Testis (tissue), 5 donors: ENCODE measurements at places on chromosomes 3 and 15. TPM values are rescaled to one million over a fixed set of nuclear protein-coding genes. Genes with fewer than 3 reads are reported as not detected.
A peak's percentile ranks its signal among the peaks of the same experiment; 100 is the strongest.

Gene IL12A
- polyA plus RNA-seq: 0.57 TPM

Gene SCN11A
- polyA plus RNA-seq: 1.8 TPM

Gene ARGFX
- not detected for polyA plus RNA-seq

Gene ITIH1
- 2.9 TPM for polyA plus RNA-seq

Gene SLC51A
- polyA plus RNA-seq: 60.6 TPM

Gene FANCD2OS
- polyA plus RNA-seq: 118 TPM

Gene FBXO40
- polyA plus RNA-seq: 0.61 TPM

Gene SLC12A8
- polyA plus RNA-seq: 10.3 TPM

Gene ZCWPW2
- polyA plus RNA-seq: 9.5 TPM

Gene WDR76
- polyA plus RNA-seq: 9.5 TPM

GRCh38 chr15:99546441-99547100, 19.2 kb upstream of the MEF2A start:
- DNase-seq: no peak
- no peaks in the 10 kb centered on the region for H3K27me3 ChIP-seq
- H3K27ac ChIP-seq: no peak overlapping the region

GRCh38 chr3:129416415-129416814, 12.0 kb downstream of the EFCAB12 start:
- no peak overlapping the region for H3K4me3 ChIP-seq
- H3K4me1 ChIP-seq: no peaks in the 10 kb centered on the region
- no peak for DNase-seq
- H3K27me3 ChIP-seq: no peaks in the 10 kb centered on the region
- no peak overlapping the region for H3K27ac ChIP-seq

- no peak overlapping the region for H3K4me3 ChIP-seq
- no peaks in the 10 kb centered on the region for H3K27me3 ChIP-seq
- H3K4me1 ChIP-seq: peaks cover 7% of the 10 kb centered on the region
- no peak overlapping the region for H3K27ac ChIP-seq
Observed at GRCh38 chr3:128482666-128483656, 10.0 kb downstream of the GATA2 start.

- no peak overlapping the region for H3K27ac ChIP-seq
- H3K4me3 ChIP-seq: no peak overlapping the region
- DNase-seq: no peak
- H3K36me3 ChIP-seq: no peaks in the 10 kb centered on the region
Observed at GRCh38 chr3:161420746-161421145, 49.4 kb upstream of the SPTSSB start.

GRCh38 chr15:41028853-41029252, 75.6 kb downstream of the CHAC1 start:
- DNase-seq: no peak
- H3K4me3 ChIP-seq: no peak overlapping the region
- H3K27me3 ChIP-seq: no peaks in the 10 kb centered on the region
- H3K27ac ChIP-seq: no peak overlapping the region
- no peaks in the 10 kb centered on the region for H3K36me3 ChIP-seq

- H3K27me3 ChIP-seq: no peaks in the 10 kb centered on the region
- no peaks in the 10 kb centered on the region for H3K36me3 ChIP-seq
- no peak overlapping the region for H3K4me3 ChIP-seq
- DNase-seq: peak; percentile 67
Observed at GRCh38 chr3:149010504-149010951, 19.2 kb downstream of the GYG1 start.

- no peaks in the 10 kb centered on the region for H3K36me3 ChIP-seq
- H3K27ac ChIP-seq: no peak overlapping the region
- H3K27me3 ChIP-seq: no peaks in the 10 kb centered on the region
Observed at GRCh38 chr3:15656342-15656741, 54.8 kb downstream of the BTD start.

GRCh38 chr3:74592359-74592758, 22.1 kb downstream of the CNTN3 start:
- no peaks in the 10 kb centered on the region for H3K4me1 ChIP-seq
- no peaks in the 10 kb centered on the region for H3K36me3 ChIP-seq
- H3K27ac ChIP-seq: no peak overlapping the region
- no peak overlapping the region for H3K4me3 ChIP-seq
- H3K27me3 ChIP-seq: no peaks in the 10 kb centered on the region

- no peak overlapping the region for H3K4me3 ChIP-seq
- no peak overlapping the region for H3K27ac ChIP-seq
- no peaks in the 10 kb centered on the region for H3K36me3 ChIP-seq
Observed at GRCh38 chr15:28021281-28022039, 77.7 kb downstream of the OCA2 start.

GRCh38 chr15:90104551-90104950, 2.3 kb upstream of the IDH2 start:
- no peak overlapping the region for H3K27ac ChIP-seq
- H3K4me3 ChIP-seq: no peak overlapping the region
- no peaks in the 10 kb centered on the region for H3K27me3 ChIP-seq
- no peaks in the 10 kb centered on the region for H3K36me3 ChIP-seq
- no peak for DNase-seq
- H3K4me1 ChIP-seq: peaks cover 18% of the 10 kb centered on the region

- no peaks in the 10 kb centered on the region for H3K4me1 ChIP-seq
- no peaks in the 10 kb centered on the region for H3K27me3 ChIP-seq
- H3K4me3 ChIP-seq: no peak overlapping the region
- no peaks in the 10 kb centered on the region for H3K36me3 ChIP-seq
Observed at GRCh38 chr3:191790934-191791333, 330.0 kb downstream of the PYDC2 start.

GRCh38 chr3:130662501-130662996, 84.1 kb downstream of the PIK3R4 start:
- H3K4me1 ChIP-seq: no peaks in the 10 kb centered on the region
- no peak for DNase-seq
- H3K27me3 ChIP-seq: no peaks in the 10 kb centered on the region
- no peaks in the 10 kb centered on the region for H3K36me3 ChIP-seq

GRCh38 chr3:23086331-23086730, 116.8 kb upstream of the UBE2E2 start:
- no peak overlapping the region for H3K4me3 ChIP-seq
- no peaks in the 10 kb centered on the region for H3K36me3 ChIP-seq
- DNase-seq: no peak

GRCh38 chr3:173615661-173616060, 218.1 kb downstream of the NLGN1 start:
- no peak overlapping the region for H3K4me3 ChIP-seq
- H3K27me3 ChIP-seq: no peaks in the 10 kb centered on the region
- no peaks in the 10 kb centered on the region for H3K4me1 ChIP-seq
- DNase-seq: no peak
- H3K36me3 ChIP-seq: no peaks in the 10 kb centered on the region
- no peak overlapping the region for H3K27ac ChIP-seq

GRCh38 chr15:98666841-98667240, 18.5 kb downstream of the IGF1R start:
- no peak overlapping the region for H3K4me3 ChIP-seq
- no peaks in the 10 kb centered on the region for H3K27me3 ChIP-seq
- H3K27ac ChIP-seq: no peak overlapping the region
- H3K36me3 ChIP-seq: no peaks in the 10 kb centered on the region
- DNase-seq: peak; percentile 9
- peaks cover 21% of the 10 kb centered on the region for H3K4me1 ChIP-seq

DNA sequence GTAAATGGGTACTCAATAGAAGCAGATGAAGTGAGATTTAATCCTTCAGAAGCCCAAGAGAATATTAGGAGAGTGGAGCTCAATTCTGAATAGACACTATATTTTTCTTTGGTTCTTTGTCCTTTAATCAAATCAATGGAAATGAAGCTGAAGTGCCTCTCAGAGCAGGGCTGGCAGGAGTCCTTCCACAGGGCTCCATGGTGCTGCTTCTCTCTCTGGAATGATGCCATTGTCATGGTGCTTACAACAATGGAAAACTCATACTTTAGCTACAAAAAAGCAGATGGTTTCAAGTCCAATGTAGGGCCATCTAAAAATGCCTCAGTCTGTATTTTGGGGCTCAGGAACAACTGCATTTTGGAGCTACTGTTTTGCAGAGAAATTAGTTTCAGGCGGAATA, 125.1 kb downstream of the SNRK start:
- H3K36me3 ChIP-seq: no peaks in the 10 kb centered on the region
- no peaks in the 10 kb centered on the region for H3K4me1 ChIP-seq
- H3K27ac ChIP-seq: no peak overlapping the region
- no peaks in the 10 kb centered on the region for H3K27me3 ChIP-seq

GRCh38 chr15:63104727-63105126, 16.9 kb upstream of the LACTB start:
- no peaks in the 10 kb centered on the region for H3K27me3 ChIP-seq
- no peaks in the 10 kb centered on the region for H3K36me3 ChIP-seq
- H3K4me1 ChIP-seq: peaks cover 2% of the 10 kb centered on the region
- no peak overlapping the region for H3K4me3 ChIP-seq
- H3K27ac ChIP-seq: no peak overlapping the region

DNA sequence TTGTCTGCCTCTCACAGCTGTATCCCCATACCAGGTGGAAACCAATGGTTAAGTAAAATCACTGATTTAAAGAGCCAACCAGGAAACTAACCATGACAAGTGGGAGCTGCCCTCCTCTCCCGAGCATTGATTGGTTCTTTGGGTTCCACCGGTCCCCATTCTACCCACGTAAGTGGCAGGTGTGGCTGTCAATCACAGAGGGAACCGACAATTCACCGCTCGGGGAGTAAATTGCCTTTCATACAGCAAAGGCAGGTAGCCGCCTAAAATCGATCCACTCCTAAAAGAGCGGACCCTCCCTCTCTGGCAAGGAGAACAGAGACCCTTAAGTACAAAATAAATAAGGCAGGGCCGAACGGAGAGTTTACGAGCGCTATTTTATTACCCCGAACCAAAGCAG, 1.2 kb downstream of the ERC2 start:
- no peaks in the 10 kb centered on the region for H3K36me3 ChIP-seq
- H3K27ac ChIP-seq: no peak overlapping the region
- H3K27me3 ChIP-seq: no peaks in the 10 kb centered on the region

DNA sequence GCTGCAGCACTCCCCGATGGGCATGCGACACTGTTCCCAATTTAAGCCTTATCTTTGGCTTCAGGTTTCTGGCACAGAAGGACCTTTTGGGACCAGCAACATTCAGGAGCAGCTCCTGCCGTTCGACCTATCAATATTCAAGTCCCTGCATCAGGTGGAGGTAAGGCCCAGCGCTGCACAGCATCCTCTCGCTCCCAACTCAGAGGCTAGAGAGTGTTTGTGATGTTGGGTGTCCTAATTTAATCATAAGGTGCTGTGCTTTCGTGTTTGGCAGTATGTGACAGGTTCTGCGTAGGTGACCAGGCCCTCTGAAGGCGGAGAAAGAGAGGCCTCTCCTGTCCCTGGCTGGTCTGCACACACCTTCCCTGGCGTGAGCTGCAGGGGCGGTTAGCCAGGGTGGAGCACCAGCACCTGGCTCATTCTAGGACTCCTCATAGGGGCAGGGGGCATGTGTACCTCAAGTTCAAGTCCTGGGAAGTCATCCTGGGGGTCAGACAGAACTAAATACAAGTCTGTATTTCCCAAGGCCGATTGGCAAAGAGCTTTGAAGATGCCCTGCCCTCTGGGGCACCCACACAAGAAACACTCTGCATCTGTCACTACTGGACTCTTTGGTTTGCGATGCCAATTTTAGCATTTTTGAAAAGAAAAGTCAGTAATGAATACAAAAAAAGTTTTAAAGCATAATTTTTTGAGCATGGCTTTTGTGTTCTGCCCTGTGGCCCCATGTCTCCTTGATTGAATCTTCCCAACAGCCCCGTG, 17.0 kb downstream of the NISCH start:
- peaks cover 38% of the 10 kb centered on the region for H3K4me1 ChIP-seq
- no peak overlapping the region for H3K27ac ChIP-seq
- no peaks in the 10 kb centered on the region for H3K36me3 ChIP-seq
- H3K4me3 ChIP-seq: no peak overlapping the region
- H3K27me3 ChIP-seq: no peaks in the 10 kb centered on the region
